ENCODE measurements at places on chromosomes 5 and 9. TPM values are rescaled to one million over a fixed set of nuclear protein-coding genes. Genes with fewer than 3 reads are reported as not detected.

Gene GHR
- total RNA-seq = 5.6 TPM

Gene SLC34A3
- not detected for total RNA-seq

GRCh38 chr5:135993335-135993879 lies 35.4 kb upstream of the TGFBI start:
- peak overlapping the region; percentile 96 for H3K27ac ChIP-seq
- peak; percentile 66 for DNase-seq
- no peaks in the 10 kb centered on the region for H3K27me3 ChIP-seq
- H3K4me3 ChIP-seq = no peak overlapping the region

DNA sequence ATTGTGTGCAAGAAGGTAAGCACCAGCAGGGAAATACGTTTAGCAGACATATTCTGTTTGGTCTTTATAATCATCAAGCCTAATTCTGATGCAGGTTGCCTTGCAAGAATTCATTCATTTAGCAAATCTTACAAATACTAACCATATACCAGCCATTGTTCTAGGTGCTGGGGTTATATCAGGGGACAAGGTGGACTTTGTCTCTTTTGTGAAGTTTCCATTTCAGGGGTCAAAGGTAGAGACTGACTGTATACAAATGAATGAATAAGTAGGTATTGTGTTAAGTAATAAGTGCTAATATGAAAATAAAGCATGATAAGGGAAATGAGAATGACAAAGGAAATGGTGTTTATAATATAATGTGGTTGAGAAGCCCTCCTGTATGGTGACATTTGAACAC lies 64.0 kb downstream of the LNPEP start:
- no peak overlapping the region for H3K4me3 ChIP-seq
- H3K36me3 ChIP-seq = no peaks in the 10 kb centered on the region

Gene TIMD4
- not detected for total RNA-seq

Gene FRMPD1
- not detected for total RNA-seq

DNA sequence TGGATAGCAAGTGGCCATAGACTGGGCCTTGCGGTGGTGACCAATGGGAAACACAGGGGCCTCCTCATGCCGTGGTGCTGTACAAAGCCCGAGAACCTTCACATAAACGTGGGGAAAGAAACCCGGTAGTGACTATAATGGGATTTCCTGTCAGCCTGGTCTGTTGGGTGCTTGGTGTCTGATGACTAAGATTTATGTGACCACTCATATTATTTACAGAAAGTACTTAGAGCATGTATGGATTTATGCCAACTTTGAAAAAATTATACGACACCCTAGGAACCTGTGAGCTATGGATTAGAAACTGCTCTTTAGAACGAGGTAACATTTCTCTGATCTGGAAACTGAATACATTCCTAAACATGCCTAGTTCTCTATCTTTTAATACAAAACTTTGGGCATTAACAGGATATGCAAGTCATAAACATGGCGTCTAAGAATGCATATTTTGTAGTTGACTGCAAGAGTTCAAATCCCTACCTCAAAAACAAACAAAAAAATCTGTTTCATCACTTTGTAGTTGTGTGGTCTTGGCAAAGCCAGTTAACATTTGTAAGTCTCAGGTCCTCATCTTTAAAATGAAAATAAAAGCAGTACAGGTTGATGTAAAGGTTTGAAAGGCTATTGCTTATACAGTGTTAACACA lies 85.4 kb downstream of the TMEM167A start:
- H3K27ac ChIP-seq = no peak overlapping the region
- DNase-seq = no peak
- H3K27me3 ChIP-seq = no peaks in the 10 kb centered on the region
- no peak overlapping the region for H3K4me3 ChIP-seq
- H3K36me3 ChIP-seq = no peaks in the 10 kb centered on the region

Gene WNT8A
- not detected for total RNA-seq

- H3K27me3 ChIP-seq = peaks cover 16% of the 10 kb centered on the region
- H3K4me3 ChIP-seq = no peak overlapping the region
- no peaks in the 10 kb centered on the region for H3K36me3 ChIP-seq
- no peak overlapping the region for H3K27ac ChIP-seq
- no peak for DNase-seq
Measured at GRCh38 chr9:90953805-90954204, 152.2 kb downstream of the SYK start.

Gene FSD1L
- 7.1 TPM for total RNA-seq

GRCh38 chr5:155268770-155269425 lies 255.3 kb downstream of the KIF4B start:
- no peaks in the 10 kb centered on the region for H3K27me3 ChIP-seq
- no peak overlapping the region for H3K27ac ChIP-seq

GRCh38 chr9:82263619-82264018 lies 275.0 kb downstream of the SPATA31D1 start:
- H3K36me3 ChIP-seq = no peaks in the 10 kb centered on the region
- no peak for DNase-seq
- H3K27ac ChIP-seq = no peak overlapping the region
- no peaks in the 10 kb centered on the region for H3K4me1 ChIP-seq
- no peak overlapping the region for H3K4me3 ChIP-seq

Gene MACIR
- total RNA-seq = 10.3 TPM

GRCh38 chr9:96169901-96170300 lies 132.1 kb downstream of the HSD17B3 start:
- H3K4me1 ChIP-seq = no peaks in the 10 kb centered on the region
- no peak overlapping the region for H3K4me3 ChIP-seq
- DNase-seq = no peak
- H3K36me3 ChIP-seq = no peaks in the 10 kb centered on the region
- no peak overlapping the region for H3K27ac ChIP-seq
- peaks cover 12% of the 10 kb centered on the region for H3K27me3 ChIP-seq

DNA sequence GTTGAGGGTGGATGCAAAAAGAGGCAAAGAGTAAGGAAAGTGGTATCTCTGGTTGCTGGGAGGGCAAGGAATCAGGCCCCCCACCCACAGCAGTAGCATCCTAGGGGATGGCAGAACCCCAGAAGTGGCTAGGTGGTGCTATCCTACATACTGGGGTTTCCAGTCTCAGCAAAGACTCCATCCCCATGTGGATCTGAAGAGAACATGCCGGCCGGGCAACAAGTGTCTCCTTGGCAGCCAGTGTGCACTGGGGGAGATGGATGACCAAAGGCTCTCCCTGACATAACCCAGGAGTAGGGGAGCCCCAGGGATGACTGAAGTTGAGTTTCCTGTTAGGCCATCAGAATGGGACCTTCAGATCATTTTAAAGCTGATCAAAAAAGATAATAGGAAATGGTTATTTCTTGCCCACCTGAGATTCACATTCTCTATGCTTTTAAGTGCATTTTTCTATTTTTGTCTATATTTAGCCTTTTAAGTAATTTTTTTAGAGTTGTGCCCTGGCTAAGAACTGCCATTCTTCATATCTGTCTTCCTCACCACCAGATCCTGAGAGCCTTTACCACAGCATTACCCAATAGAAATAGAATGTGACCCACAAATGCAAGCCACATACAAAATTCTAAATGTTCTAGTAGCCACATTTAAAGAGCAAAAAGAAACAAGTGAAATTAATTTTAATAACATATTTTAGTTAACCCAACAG lies 78.7 kb upstream of the SMIM23 start:
- H3K4me3 ChIP-seq = no peak overlapping the region
- no peaks in the 10 kb centered on the region for H3K36me3 ChIP-seq
- DNase-seq = no peak
- no peaks in the 10 kb centered on the region for H3K4me1 ChIP-seq
- H3K27ac ChIP-seq = no peak overlapping the region

- no peak overlapping the region for H3K4me3 ChIP-seq
- no peak overlapping the region for H3K27ac ChIP-seq
- no peak for DNase-seq
- no peaks in the 10 kb centered on the region for H3K36me3 ChIP-seq
Measured at GRCh38 chr5:146890731-146891440, 12.3 kb upstream of the PPP2R2B start.

DNA sequence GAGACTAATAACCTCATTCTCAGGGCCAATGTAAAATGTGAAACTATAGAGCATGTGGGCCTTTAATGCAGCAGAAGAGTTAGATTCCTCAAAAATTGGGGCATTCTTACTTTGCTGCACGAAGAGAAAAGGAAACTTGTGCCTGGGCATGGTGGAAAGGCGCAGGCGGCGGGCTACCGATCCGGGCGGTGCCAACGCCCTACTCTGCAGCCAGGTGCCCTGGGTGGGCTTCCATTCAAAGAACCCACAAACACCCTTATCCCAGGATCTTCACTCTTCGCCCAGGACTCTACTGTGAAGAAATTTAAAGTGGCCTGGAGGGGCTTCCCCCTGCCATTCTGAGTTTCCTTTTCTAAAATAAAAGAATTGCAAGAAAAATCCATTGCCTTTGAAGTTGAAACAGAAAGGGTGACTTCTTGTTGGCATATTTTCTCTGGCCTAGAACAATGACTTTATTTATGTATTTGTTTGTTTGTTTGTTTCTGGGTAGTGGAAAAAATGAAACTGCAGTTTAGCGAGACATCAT lies 124.9 kb downstream of the TMEM161B start:
- peaks cover 58% of the 10 kb centered on the region for H3K27me3 ChIP-seq
- peaks cover 26% of the 10 kb centered on the region for H3K4me1 ChIP-seq
- no peak overlapping the region for H3K27ac ChIP-seq

GRCh38 chr9:130138171-130138653 lies 34.0 kb upstream of the NCS1 start:
- H3K36me3 ChIP-seq = peaks cover 10% of the 10 kb centered on the region
- peak; percentile 97 for DNase-seq
- H3K4me1 ChIP-seq = peaks cover 27% of the 10 kb centered on the region
- no peaks in the 10 kb centered on the region for H3K27me3 ChIP-seq
- peak overlapping the region; percentile 79 for H3K27ac ChIP-seq
- H3K4me3 ChIP-seq = peak overlapping the region; percentile 27

- H3K27ac ChIP-seq = no peak overlapping the region
- H3K27me3 ChIP-seq = peaks cover 22% of the 10 kb centered on the region
- H3K4me1 ChIP-seq = no peaks in the 10 kb centered on the region
- DNase-seq = no peak
- H3K4me3 ChIP-seq = no peak overlapping the region
Measured at GRCh38 chr9:91760906-91761305, 189.1 kb downstream of the ROR2 start.

- H3K4me1 ChIP-seq = peaks cover 14% of the 10 kb centered on the region
- DNase-seq = peak; percentile 22
- no peaks in the 10 kb centered on the region for H3K27me3 ChIP-seq
- peaks cover 21% of the 10 kb centered on the region for H3K36me3 ChIP-seq
- H3K4me3 ChIP-seq = no peak overlapping the region
Measured at GRCh38 chr9:128375865-128376264, 4.7 kb downstream of the URM1 start.

DNA sequence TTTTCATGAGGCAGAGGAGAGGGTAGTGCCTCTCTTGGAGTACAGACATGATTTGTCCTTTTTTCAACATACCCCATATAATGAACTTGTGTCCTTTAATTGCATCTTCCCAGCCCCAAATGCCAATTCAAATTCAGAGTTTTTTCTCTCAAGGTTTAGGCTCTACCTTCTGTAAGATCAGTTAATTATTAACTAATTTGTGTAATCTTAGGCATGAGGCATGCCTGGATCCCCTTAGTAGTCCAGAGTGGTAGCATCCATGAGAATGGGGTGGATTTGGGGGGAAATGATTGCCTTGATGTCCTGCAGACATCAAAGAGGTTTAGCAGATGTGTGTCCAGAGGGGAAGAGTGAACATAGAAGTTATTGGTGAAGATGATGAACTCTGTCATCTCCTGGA lies 533.3 kb downstream of the LRRC70 start:
- H3K27ac ChIP-seq = no peak overlapping the region
- H3K36me3 ChIP-seq = no peaks in the 10 kb centered on the region
- H3K4me1 ChIP-seq = no peaks in the 10 kb centered on the region
- no peaks in the 10 kb centered on the region for H3K27me3 ChIP-seq
- no peak overlapping the region for H3K4me3 ChIP-seq

Gene CARTPT
- not detected for total RNA-seq

DNA sequence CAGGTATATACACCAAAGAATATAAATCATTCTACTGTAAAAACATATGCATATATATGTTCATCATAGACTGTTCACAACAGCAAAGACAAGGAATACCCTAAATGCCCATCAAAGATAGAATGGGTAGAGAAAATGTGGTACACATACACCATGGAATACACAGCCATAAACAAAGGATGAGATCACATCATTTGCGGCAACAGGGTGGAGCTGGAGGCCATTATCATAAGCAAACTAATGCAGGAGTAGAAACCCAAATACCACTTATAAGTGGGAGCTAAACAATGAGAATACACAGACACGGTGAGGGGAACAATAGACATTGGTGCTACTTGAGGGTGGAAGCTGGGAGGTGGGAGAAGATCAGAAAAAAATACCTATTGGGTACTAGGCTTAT lies 117.6 kb downstream of the COX7C start:
- no peak overlapping the region for H3K27ac ChIP-seq
- no peak overlapping the region for H3K4me3 ChIP-seq

DNA sequence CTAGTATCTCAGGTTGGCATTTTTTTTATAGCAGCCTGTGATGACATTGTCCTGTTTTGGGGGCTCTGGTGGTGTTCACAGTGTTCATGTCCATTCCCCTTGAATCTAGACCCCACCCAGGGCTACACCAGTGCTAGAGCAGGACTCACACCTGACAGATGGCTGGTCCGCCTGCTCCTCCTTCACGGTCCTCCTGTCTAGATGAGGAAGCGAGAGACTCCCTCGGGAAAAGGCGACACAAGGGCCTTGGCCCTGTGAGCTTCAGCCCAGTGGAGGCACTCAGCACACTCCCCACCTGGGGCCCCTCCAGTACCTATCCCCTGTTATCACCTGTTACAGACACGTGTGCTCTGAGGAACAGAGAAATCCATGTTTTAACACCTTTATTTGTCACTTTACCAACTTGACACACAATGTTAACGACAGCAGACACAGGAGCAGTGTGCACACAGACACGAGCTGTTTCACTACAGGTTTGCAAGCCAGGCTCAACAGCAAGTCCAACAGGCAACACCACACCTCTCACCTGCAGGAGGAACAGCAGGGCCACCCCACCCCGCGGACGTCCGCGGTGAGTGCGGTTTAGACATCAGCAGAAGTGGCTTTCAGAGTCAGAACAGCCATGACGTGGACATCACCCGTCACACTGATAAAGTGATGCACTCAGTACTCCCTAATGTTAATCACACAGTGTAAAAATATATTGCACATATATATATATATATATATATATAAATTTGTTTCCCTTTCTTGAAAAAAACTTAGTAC lies 33.5 kb downstream of the TPPP start:
- H3K36me3 ChIP-seq = peaks cover 4% of the 10 kb centered on the region
- H3K4me1 ChIP-seq = peaks cover 14% of the 10 kb centered on the region
- H3K27me3 ChIP-seq = no peaks in the 10 kb centered on the region
- H3K27ac ChIP-seq = no peak overlapping the region

All from osteoblast (primary cell).